ENCODE measurements at places on chromosomes 11 and 22.

DNA sequence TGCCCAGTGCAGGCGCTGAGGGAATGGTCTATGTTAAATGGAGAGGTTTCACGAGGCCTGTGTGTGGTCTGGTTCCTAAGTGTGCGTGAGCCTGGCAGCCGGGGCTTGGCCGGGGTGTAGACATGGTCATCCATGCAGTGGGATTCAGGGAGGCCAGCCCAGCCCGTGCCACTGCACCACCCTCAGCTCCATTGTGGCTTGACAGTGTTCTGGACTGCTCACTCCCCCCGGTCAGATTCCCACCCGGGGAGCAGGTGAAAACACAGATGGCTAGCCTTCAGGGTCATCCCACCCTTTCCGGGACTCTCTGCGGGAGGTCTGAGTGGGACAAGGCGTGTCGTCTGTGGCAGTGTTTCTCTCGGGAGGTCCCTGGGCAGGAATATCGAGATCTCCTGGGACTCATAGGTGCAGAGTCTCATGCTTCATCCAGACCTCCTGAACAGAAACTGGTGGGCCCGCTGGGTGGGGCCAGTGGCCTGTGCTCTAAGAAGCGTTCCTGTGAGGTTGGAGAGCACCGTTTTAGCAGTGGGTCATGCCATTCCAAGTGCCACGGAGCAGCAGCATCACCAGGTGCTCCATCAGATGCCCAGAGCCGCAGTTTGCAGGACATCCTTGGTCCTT, 52.3 kb downstream of the ST14 start:
- DNase-seq: no peak

- no peak for DNase-seq
Measured at GRCh38 chr22:28375761-28376534, 303.7 kb downstream of the TTC28 start.

- DNase-seq: peak; percentile 96
Measured at GRCh38 chr22:36853407-36854099, 7.3 kb upstream of the NCF4 start.

- no peak for DNase-seq
Measured at GRCh38 chr11:115463606-115464005, 40.6 kb downstream of the CADM1 start.

DNA sequence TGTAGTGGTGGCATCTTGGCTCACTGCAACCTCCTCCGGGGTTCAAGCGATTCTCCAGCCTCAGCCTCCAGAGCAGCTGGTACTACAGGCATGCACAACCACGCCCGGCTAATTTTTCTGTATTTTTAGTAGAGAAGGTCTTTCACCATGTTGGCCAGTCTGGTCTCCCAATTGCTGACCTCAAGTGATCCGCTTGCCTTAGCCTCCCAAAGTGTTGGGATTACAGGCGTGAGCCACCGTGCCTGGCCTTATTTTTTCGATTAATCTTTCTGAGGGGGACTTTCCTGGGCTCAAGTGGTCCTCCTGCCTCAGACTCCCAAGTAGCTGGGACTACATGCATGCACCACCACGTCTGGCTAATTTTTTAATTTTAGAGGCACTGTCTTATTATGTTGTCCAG, 5.6 kb downstream of the SNU13 start:
- no peak for DNase-seq

DNA sequence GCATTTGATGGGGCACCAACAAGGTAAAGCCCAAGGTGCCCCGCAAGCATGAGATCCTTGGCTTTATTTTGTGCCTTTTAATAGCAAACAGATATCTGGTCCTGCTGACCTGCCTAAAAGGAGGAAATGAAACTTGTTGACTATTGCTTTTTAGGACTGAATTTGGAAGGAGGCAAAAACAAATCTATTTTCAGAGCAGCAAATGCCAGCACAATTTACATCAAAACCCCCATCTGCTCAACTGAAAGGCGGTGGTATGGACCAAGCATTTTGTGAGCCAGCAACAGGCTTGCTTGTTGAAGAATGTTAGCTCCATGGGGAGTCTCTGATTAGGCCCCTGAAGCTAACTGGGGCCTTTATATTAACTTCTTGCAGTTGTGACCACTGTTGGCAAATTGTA, 192.6 kb upstream of the E2F8 start:
- DNase-seq: no peak

DNA sequence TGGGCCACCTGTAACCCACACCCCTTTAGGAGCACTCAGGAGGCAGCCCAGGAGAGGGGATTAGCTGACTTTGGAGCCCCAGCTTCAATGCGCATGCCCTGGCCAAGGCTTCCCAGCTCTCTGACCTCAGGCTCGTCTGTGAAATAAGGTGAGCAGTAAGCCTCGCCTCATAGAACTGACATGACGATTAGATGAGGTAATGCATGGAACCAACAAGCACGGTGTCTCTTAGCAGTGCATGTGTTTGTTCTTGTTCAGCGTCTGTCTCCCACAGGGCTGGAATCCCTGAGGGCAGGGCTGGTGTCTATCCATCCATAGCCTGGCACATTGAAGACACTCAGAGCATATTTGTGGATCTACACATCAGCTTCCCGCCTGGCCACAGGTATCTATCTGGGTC, 415.4 kb downstream of the MN1 start:
- DNase-seq: no peak

GRCh38 chr11:129279326-129280026, 87.4 kb upstream of the ARHGAP32 start:
- peak; percentile 65 for DNase-seq
